ENCODE measurements at places on chromosomes 3 and 15.

GRCh38 chr3:129822679-129823078 lies 70.8 kb downstream of the TMCC1 start:
- DNase-seq: no peak

- no peak for DNase-seq
Measured at GRCh38 chr3:111547631-111548030, 5.6 kb downstream of the CD96 start.

DNA sequence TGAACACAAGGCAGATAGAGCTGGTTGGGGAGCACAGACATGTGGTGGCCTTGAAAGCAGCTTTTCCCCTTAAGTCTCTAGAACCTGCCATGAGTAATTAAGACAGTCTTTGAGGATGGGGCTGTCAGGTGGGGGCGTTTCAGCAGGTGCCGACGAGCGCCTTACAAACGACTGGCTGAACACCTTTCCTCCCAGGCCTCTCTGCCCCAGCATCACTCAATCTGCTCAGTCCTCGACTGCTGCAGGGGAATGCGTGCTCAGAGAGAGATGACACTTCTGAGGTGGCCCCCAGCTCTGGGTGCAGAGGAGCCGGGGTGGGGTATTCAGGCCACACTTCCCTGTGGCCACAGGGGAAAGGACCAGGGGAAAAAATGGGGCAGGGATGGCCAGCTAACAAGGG lies 8.1 kb upstream of the NCKIPSD start:
- DNase-seq: no peak

DNA sequence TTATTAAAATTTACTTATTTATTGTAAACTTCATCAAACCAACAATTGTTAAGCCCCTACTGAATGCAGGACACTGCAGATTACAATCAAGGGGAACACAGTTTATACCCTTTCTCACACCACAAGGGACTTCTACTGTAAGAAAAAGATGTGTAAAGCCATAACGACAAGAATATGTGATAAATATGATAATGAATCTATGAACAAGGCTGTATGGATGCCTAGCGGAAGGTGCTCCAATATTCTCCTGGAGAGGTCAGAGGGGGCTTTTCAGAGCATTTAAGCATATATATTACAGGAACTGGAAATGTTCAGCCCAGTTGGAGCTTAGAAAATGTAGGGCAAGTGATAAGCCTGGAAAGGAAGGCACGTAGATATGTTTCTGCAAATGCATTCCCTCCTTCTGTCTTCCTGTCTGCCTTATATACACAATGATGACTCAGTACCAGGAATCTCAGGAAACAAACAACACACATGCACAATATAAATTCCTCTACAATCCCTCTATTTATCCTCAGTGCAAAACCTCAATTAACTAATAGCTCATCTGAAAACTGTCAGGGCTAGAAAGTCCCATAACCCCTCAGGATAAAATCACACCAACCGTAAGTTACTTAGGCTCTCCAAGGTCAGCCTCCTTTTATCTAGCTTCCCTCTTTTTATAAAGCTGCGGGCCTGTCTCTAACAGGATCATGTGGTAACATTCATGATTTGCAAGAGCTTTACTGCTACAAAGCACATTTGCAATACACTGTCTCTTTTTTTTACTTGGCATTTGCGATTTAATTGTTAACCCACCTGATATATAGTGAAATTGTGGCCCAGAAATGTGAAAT lies 393.1 kb downstream of the LPP start:
- DNase-seq: no peak

GRCh38 chr3:7385635-7386034 lies 524.7 kb downstream of the GRM7 start:
- DNase-seq: no peak

DNA sequence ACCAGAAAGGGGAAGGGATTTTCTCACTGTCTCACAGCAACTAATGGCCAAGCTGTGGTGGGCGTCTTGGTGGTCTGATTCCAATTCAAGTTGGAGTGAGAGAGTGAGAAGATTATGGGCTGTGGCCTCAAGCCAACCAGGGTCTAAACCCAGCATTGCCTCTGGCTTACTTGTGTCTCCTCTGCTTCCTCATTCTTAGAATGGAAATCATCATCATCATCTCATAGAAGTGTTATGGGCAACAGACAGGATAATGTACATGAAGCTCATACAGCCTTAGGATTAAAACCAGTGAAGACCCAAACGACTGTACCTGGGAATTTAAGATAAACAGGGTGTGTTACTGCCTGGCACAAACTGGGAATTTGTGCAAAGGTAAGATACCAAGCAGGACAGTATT lies 29.1 kb upstream of the IREB2 start:
- DNase-seq: no peak

- DNase-seq: no peak
Measured at GRCh38 chr3:100254168-100254777, 6.5 kb upstream of the TBC1D23 start.

DNA sequence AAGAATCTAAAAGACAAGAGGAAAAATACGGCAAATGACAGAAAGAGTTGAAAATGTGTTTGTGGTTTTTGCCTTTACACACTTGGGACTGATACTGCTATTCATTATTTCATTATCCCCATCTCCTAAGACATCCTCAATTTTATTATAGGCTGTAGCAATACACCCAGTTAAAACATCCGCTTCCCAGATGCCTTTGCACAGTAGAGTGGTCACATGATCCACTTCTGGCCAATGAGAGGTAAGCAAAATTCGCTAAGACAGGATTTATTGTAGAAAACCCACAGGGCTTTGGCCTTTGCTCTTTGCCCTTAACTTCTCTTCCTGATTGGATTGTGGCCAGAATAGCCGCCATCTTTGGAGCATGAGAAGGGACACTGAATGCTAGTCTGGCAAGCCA lies 53.2 kb upstream of the BOC start:
- DNase-seq: no peak

DNA sequence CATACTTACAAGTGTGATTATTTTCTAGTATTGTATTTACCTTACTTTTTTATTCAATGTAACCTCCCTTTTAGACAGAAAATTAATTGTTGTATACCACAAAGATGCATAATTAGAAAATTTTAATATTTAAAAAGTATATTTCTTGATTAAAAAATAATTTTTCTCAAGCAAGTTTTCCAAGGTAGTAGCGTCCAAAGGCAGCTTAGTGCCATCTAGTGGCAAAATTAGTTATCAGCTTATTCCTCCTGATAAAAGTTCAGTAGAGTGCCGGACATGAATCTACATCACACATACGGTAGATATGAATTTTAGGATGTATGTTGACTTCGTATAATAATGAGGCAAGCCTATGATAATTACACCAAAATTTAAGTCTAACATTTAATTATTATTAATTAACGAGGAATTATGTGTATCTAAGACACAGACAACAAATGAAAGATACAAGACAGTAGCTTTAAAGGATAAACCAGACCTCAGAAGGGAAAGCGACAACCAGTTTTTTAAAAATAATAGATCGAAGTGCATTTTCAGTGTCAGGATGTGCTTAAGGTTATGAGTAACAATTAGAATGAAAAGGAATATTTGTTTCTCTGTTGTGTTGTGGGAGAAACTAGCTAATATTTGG lies 405.9 kb downstream of the ROBO1 start:
- DNase-seq: no peak

- DNase-seq: no peak
Measured at GRCh38 chr15:25784876-25785640, 78.1 kb downstream of the ATP10A start.

DNA sequence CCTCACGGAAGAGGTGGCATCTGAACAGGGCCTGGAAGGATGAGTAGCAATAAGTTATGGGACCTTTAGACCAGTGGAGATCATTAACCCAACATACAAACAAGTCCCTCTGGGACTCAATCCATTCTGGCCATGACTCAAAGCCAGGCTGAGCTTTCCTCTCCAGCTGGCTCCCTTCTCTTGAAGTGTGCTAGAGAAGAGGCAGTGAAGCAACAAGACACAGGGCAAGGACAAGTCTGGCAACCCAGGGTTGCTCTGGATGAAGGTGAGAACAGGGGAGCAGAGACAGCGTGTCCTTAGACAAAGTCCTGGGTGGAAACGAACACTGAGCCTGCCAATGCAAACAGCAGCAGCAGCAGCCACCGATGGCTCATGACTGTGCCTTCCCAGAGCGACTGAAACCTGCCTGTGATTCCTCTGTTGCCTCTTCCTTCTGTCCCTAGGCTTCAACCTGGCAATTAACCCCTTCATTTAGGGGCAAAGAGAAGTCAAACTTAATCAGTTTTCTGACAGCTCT lies 86.8 kb downstream of the BDH1 start:
- no peak for DNase-seq

GRCh38 chr15:75023872-75024636 lies 664 bp downstream of the PPCDC start:
- no peak for DNase-seq

- no peak for DNase-seq
Measured at GRCh38 chr3:144457758-144458157, 486.1 kb downstream of the DIPK2A start.

DNA sequence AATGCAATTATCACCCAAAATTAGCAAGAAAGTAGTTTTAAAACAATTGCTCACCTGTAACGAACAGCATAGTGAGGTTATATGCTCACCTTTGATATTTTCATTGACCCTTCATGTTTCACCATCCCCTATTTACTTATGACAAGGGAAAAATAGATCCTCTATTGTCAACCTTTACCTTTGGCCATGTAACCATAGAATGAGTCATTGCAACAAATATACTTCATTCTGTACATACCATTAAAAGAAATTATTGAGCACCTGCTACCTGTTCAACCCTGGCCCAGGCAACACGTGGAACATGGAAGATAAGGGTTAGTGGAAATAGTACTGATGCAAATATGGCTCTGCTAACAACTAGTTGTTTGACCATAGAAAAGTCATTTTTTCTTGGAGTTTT lies 20.2 kb downstream of the LSAMP start:
- DNase-seq: no peak

GRCh38 chr3:46883054-46883829 lies 5.7 kb downstream of the PTH1R start:
- DNase-seq: no peak

- no peak for DNase-seq
Measured at GRCh38 chr3:176075046-176075445, 1122.2 kb downstream of the TBL1XR1 start.

GRCh38 chr3:174438501-174439145 lies 420.5 kb upstream of the NAALADL2 start:
- DNase-seq: no peak

DNA sequence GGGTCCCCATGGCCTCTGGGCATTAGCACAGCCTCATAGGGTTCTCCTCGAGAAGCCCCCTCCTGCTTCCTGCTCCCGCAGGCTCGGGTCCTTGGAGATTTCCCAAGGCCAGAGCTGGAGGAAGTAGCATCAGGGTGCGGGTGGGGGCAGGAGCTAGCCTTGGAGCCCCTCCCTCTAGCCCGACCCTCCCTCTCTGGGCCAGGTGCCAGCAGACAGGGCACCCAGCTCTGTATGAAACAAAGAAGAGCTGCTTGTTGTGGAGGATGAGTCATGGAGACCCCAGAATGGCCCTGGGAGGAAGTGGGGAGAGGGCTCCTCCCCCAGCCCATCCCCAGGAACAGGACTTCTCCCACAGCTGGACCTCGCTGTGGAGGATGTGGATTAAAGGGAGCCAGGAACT lies 29.2 kb downstream of the EPHB3 start:
- no peak for DNase-seq

All from T-helper 17 cell (primary cell).